RCC 7860 (cell line): ENCODE measurements at places on chromosomes 2 and 18.

DNA sequence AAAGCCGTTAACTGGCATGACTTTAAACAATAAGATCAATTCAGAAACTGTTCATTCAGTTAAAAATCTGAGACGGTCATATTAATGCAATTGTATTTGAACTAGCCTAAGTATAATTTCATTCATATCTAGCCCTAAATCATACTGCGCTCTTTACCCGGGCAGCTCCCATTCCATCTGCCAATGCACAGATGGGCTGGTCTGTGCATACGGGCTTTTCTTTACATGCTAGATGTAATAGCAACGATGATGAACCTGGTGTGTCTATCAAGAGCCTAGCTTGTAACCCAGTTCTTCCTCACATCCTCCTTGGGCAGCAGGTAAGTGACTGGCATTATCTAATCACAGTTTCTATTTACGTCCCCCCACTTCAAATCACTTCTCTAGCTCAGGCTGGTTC, 631.5 kb upstream of the KLHL29 start:
- no peak for DNase-seq

DNA sequence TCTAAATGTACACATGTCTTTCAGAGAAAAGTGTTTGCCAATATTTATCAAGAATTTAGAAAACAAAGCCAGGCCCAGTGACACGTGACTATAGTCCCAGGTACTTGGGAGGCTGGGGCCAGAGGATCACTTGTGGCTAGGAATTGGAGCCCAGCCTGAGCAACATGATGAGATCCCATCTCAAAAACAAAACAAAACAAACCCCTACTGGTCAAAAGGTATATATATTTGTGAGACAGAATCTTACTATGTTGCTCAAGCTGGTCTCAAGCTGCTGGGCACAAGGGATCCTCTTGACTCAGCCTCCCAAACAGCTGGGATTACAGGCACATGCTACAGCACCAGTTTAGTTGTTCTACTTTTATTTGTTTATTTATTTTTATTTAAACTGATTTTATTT, 79.2 kb downstream of the ZDBF2 start:
- DNase-seq: no peak

DNA sequence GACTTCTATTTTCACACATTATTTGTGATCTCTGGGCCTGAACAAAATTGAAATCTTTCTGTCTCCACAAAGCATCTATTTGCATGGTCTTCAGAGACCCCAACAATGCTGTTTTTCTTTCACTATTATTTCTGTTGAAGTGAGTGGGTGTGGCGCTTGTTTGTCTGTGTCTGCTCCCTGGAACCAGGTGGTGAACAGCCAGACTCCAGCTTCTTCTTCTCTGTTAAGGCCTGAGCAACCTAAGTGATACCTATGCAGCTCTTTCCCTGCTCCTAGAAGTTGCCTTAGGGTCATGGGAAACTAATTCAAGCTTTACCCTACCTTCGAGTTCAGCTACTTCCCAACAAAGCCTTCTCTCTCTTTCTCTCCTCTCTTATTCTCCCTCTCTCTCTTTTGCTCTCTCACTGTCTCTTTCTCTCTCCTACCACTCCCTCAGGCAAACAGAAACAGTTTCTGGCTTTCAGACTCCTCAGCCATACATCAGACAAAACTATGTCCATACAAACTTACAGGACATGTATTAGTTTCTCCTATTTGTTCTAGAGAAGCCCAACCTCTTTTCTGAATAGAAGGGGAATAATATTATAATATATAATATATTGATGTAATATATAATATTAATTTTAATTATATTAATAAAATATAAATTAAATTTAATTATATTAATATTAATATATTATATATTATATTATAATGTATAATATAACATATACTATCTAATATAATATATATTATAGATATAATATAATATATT, 552.5 kb downstream of the DSC3 start:
- no peak for DNase-seq

GRCh38 chr2:51103205-51103604, 71.3 kb upstream of the NRXN1 start:
- peak; percentile 53 for DNase-seq

- no peak for DNase-seq
Measured at GRCh38 chr2:135803278-135803677, 33.7 kb downstream of the LCT start.

DNA sequence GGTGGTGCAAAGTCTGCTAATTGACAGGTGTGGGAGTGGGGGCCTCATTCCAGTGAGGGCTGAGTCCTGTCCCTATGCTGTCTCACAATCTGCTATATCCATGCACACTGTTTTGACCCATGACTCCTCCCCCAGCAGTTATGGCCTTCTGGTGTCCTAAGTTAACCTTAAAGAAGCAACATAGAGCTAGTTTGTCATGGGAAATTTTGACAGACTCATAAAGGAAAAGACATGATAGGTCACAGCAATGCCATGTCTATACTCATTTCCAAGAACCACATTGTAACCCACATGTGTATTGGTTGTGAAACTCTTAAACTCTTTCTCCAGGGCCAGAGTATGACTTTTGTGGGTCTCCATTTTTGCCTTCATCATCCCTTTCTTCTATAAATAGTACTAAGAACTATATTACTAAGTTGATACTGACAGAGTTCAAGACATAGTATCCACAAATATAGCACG, 78.2 kb upstream of the SLC1A4 start:
- DNase-seq: no peak

DNA sequence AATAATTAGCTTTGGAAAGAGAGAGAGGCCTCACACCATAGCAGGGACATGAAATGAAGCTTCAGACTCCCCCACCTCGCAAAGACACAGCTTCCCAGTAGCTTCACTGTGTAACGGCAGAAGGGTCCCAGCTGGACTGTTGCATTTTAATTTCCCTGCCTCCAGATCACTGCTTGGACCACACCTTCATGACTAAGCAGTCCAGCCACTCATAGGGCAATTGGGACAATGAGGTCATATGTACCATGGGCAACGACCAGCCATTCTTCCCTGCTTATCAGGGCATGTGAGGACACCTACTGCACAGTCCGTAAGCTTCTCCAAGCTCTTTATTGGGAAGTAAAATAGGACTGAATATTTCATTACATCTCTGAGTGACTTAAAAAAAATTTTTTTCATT, 183.0 kb downstream of the MREG start:
- peak; percentile 72 for DNase-seq

DNA sequence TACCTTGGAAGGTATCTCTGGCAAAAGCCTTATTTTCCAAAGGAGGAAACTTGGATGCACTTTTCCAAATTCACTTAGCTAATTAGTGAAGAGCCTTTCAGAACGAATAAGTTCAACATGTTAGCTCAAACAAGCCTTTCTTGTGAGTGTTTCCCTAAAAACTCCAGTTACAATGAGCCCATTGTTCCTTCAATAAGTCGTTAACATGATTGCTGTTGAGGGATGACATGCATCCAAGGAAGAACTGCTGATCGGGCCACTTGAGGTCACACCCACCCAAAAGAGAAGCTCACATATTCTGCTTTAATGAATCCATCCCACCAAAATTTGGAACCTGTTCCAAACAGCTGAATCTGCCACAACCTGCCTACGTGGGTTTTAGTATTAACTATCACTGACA, 48.1 kb upstream of the SLC35G4 start:
- no peak for DNase-seq

DNA sequence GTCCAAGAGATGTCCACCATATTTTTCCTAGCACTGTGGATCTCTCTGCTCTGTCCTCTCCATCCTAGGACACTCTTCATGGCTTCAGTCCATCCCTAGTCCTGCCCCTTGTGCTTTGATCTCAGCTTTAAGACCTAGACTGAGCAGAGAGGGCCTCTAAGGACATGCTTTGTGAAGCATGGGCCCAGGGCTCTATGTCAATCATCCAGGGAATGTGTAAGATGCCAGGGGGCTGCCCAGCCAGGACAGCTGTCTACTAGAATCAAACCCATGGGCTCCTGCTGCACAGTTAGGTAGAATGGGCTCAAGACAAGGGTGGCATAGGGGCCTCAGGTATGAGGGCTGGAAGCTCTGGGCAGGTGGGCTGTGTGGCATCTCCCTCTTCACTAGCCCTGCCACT, 24.9 kb downstream of the TET3 start:
- no peak for DNase-seq

DNA sequence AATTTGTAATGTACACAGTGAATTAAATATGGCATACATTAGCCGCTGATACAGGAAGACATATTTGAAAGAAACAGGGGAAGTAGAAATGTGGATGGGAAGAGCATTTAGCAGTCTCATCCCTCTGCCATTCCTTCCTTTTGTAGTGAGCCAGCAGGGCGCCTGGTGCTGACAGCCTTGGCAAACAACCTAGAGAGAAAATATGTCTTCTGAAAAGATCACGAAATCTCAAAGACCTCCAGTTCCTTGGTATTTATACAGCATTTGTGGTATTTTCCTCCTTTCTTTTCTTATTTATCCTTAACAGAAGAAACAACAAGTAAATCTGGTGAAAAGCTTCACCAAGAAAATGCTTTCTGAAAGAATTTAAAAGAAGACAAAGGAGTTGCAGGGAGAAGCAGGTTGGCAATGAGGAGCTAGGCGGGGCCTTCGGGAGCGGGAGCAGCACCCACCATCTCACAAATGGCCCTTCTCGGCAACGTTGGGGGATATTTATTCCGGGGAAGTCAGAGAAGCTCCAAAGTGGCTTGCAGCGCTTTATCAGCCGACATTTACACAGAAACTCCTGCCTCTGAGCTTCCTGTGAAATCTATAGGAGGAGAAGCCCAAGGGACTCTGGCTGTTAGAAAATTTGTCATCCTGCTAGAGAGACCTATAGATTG, 406.1 kb upstream of the NRP2 start:
- no peak for DNase-seq

GRCh38 chr18:11000071-11000470, 149.3 kb downstream of the PIEZO2 start:
- no peak for DNase-seq

DNA sequence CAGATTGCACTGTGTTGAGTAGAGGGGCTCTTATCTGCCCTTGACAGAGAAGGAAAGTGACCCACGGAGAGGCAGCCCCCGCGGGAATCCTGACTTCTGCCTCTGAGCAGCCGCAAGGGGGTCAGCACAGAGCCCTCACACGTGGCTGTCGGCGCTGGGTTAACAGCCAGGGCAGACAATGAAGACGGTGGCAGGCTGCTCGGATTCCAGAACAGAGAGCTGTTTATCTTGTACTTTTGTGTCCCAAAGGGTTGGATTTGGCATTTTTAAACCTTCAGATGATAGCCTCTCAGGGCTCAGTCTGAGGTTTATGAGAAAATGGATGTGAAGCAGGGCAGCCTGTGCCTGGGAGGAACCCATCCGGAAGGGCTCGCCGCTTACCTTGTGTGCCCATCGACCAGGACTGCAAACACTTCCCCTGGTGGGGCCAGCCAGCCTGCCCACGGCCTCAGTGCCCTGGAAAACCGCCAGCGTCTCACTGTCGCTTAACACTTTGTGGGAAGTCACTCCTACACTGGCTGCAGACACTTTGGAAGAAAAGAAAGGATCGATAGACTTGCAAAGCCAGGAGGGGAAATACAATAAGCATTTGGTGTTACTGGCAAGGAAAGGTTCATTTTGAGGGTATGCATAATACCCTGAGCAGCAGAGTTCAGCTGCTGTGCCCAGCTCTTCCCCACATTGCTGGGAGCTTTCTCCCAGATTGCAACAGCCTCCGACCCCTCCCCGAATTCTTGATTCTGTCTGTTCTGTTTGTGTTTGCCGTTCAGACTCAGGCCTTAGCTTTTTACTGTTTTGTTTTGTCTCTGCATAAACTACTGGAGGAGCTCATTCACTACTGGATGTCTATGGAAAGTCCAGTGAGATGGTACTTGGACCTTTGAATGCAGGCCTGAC, 325.3 kb upstream of the MYT1L start:
- DNase-seq: no peak

- no peak for DNase-seq
Measured at GRCh38 chr2:11377928-11378545, 33.6 kb upstream of the ROCK2 start.
